ENCODE measurements at places on chromosomes 7 and 10.

GRCh38 chr10:18195060-18195799 lies 55.0 kb downstream of the CACNB2 start:
- DNase-seq = no peak

DNA sequence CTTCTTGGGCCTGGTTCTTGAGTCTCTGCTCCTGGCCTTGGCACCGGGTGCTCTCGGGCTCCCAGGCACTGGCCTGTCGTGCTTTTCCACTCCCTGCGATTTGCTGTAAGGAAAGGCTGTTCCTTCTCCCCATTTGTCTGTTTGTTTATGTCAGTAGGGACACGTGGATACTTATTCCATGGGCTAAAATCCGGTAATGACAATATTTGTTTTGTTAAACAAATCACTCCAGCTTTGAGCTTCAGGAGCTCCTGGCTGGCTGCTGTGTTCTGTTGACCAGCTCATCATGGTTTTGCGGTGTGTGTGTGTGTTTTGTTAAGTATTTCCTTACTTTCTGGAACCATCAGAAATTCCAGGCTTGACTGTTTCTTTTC lies 17.5 kb upstream of the JAKMIP3 start:
- no peak for DNase-seq

- no peak for DNase-seq
Measured at GRCh38 chr7:139455789-139456188, 27.7 kb downstream of the KLRG2 start.

- DNase-seq = peak; percentile 5
Measured at GRCh38 chr10:82089327-82089726, 214.3 kb downstream of the NRG3 start.

DNA sequence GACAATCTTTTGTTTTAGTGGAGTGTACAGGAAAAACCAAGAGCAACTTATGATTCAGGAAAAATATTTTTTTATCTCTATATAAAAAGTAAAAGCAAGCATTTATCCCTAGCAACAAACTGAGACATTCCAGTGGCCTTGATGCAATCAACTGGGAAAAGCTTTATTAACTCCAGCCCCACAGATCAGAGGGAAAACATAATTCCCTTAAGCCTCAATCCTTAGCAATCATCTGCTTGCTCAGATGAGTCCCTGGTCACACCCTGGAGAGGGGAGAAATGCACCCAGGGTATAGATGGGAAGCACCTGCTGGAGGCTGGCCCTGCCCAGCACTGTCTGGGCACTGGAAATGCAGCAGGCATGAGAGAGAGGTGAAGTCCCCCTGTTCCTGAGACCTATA lies 636.6 kb downstream of the TNS3 start:
- no peak for DNase-seq

GRCh38 chr7:138091032-138091431 lies 14.8 kb downstream of the AKR1D1 start:
- no peak for DNase-seq

- no peak for DNase-seq
Measured at GRCh38 chr7:141663081-141663849, 38.7 kb downstream of the DENND11 start.

GRCh38 chr7:84412161-84412969 lies 217.8 kb upstream of the SEMA3A start:
- DNase-seq = no peak

GRCh38 chr10:2895594-2896196 lies 171.7 kb upstream of the PFKP start:
- DNase-seq = no peak

DNA sequence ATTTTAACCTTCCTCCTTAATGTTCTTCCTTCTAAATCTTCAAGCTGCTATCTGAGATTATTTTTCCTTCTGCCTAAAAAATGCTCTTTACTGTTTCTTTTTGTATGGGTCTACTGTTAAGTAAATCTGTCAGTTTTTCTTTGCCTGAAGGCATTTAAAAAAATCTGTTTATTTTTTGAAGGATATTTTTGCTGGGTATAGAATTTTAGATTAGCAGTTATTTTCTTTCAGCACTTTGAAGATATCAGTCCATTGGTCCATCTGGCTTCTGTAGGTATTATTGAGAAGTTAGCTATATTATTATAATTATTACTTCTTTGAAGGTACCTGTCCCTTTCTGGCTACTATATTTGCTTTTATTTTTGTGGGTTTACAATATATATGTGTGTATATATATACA lies 171.4 kb downstream of the BBS9 start:
- DNase-seq = no peak

GRCh38 chr7:155667241-155667829 lies 22.9 kb downstream of the RBM33 start:
- no peak for DNase-seq

DNA sequence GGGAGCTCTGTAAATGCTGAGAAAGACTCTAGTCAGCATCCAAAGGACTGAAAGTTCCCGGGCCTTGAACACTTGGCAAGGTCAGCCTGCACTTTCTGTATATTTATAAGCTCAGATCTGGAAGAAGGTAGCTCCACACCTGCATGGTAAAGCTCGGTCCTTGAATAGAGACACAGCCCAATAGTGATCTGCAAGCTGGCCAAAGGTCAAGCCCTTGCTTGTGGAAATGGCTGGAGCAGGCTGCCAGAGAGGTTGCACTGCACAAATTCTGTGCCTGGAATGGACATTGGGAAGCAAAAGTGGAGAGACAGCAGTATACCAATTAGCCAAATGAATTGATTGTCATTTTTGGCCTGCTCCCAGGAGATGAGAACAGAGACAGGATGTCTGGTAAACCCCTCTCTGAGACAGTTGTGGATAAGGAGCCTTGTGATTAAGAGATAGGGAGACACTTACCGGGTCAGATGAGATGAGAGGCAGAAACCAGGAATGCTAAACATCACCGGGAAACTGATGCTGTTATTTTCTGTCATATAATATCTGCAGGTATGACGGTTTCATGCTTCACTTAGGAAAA lies 8.0 kb upstream of the FRA10AC1 start:
- DNase-seq = no peak

- peak; percentile 20 for DNase-seq
Measured at GRCh38 chr10:58385784-58386112, 538 bp downstream of the TFAM start.

DNA sequence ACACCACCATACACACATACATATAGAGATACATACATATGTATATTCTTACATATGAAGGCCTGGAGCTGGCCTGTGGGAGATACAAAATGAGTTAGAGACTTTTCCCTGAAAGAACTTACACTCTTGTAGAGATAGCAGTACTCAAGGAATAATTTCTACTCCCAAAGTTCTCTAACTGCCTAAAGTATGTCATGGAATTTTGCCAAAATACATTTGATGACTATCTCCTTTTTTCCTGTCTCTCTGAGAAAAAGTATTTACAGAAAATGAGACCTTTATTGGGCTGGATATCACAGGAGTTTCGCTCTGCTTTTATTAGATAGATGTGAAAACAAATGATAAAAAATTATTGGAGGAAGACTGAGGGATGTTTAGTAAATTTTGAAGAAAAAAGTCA lies 220.1 kb downstream of the POU6F2 start:
- no peak for DNase-seq

DNA sequence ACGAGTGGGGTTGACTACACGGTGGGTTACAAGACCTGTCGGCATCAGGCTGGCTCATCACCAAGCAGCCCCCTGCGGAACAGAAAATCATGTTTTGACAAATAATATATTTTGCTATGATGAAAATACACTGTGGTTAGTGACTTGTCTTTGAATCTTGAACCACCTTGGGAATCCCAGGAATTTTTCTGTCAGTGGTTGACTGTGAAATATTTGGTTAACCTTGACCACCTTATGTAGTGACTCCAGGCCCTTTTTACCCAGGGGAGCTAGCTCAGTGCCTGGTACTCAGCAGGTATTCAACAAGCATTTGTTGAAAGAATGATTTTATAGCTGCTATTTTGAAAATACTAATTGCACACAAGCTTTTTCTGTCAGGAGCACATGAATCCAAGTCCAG lies 406.0 kb downstream of the PHF14 start:
- no peak for DNase-seq

GRCh38 chr7:128299109-128299607 lies 44.5 kb downstream of the RBM28 start:
- no peak for DNase-seq

GRCh38 chr10:44306762-44307161 lies 78.1 kb downstream of the CXCL12 start:
- DNase-seq = no peak

DNA sequence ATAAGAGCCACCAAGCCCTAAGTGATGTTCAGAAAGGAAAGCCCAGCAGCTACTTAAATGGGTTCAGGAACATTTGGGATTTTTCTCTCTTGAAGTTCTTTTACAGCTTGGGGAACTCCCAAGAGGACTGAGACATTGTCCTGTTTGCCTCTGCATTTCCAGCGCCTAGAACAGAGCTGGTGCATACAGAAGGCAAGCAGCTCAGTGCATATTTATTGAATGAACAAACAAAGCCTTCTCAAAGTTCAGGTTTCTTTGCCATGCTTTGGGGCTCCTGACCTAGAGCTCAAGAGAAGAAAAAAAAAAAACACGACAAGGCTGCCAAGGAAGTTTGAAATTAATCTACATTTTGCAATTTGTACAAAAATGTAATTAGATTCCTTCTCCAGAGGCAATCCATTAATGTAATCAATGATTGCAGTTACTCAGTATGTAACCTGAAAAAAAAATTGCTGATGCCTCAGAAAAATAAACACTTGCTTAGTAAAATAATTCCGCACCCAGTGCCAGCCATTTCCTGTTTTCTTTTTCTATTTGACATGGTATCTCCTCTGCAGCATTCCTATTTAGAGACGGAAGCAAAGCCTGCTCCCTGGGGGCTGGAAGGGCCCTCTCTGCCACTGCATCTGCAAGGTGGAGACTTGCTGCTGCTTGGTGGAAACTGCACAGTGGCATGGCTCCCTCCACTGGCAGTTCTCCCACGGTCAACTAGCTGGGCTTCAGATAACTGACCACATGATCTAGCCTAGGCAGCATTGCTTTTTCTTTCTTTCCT lies 157.3 kb downstream of the TMEM178B start:
- peak; percentile 7 for DNase-seq

DNA sequence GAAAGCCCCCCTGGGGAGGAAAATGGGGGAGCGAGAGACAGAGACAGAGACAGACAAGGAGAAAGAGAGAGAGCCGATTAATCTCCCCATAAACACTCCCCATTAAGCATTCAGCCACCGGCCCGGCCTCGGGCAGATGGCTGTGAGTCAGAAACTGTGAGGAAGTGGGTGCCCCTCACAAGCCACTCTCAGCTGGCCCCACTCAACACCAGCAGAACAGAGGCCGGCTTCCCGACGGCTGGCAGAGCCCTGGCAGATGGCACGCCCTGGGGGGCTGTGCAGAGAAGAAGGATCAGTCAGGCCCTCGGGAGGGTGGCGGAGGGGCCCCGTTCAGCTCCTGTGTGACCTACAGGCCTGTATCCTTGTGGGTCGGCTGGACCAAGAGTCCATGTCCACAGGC lies 41.2 kb downstream of the CAMK2B start:
- no peak for DNase-seq

DNA sequence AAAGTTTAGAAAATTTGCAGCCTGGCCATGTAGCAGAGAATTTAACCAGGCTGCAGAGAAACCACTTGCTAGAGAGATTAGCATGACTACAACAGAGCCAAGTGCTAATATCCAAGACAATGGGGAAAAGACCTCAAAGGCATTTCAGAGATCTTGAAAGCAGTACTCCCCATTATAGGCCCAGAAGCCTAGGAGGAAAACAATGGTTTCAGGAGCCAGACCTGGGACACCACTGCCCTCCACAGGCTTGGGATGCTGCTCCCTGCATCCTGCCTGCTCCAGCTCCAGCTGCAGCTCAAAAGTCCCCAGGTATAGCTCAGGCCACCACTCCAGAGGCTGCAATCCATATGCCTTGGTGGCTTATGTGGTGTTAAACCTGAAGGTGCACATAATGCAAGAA lies 101.5 kb upstream of the TMEM72 start:
- DNase-seq = no peak

DNA sequence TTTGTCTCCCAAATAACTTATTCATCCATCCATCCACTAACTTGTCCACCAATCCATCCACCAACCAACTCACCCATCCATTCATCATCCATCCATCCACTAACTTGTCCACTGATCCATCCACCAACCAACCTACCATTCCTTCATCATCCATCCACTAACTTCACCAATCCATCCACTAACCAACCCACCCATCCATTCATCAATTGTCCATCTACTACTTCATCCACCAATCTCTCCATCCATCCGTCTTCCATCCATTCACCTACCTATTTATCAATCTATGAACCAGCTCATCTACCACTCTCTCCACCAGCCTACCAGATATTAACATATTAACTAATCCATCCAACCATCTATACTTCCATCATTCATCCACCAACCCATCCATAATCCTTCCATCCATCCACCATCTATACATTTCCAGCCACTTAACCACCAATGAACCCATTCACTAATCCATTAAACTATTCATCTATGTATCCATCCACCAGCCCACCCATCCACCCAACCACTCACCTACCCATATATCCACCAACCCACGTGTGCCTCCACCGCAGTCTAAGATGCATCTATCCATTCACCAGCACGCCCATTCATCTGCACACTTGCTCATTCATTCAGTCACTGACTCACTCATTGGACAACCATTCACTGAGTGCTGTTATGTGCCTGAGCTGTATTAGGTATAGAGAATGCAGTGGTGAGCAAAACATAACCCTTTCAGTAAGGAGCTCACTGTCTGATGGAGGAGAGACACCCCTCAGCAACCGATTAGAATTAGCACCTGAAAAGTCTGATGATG lies 19.8 kb upstream of the TBL2 start:
- no peak for DNase-seq

GRCh38 chr10:3468919-3469638 lies 296.5 kb upstream of the PITRM1 start:
- DNase-seq = no peak

DNA sequence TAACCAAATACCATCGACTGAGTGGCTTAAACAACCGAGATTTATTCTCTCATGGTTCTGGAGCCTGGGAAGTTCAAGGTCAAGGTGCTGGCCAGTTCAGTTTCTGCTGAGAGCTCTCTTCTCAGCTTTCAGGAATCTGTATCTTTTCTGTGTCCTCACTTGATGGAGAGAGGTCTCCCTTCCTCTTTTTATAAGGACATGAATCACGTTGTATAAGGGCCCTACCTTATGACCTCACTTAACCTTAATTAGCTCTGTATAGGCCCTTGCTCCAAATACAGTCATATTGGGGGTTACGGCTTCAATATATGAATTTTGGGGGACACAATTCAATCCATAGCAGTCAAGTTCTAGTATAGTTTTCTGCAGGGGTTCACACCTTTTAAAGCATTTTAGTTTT lies 135.2 kb upstream of the ADO start:
- DNase-seq = no peak

DNA sequence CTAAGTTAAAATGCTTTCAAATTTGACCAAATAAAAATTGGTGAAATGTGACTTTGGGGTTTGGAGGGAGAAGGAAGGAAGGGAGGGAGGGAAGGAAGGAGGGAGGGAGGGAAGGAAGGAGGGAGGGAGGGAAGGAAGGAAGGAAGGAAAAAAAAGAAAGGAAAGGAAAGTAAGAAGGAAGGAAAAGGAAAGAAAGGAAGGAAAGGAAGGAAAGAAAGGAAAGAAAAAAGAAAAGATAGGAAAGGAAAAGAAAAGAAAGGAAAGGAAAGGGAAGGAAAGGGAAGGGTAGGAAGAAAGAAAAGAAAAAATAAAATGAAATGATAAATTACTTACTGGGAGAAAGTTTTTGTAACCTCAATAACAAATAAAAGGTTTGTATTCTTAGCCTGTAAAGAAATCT lies 24.1 kb upstream of the GGCT start:
- DNase-seq = no peak
